GM23338 (cell line): ENCODE measurements at places on chromosomes 12 and 14. TPM values are rescaled to one million over a fixed set of nuclear protein-coding genes. Genes with fewer than 3 reads are reported as not detected.

GRCh38 chr12:3419558-3419957 is 71.4 kb upstream of the PRMT8 start:
- H3K27ac ChIP-seq = no peak overlapping the region
- H3K4me1 ChIP-seq = peaks cover 23% of the 10 kb centered on the region
- no peak for DNase-seq
- no peaks in the 10 kb centered on the region; the same call in 1 of the 2 replicates for H3K36me3 ChIP-seq
- H3K4me3 ChIP-seq = no peak overlapping the region

- H3K27ac ChIP-seq = no peak overlapping the region
- no peaks in the 10 kb centered on the region for H3K4me1 ChIP-seq
- H3K36me3 ChIP-seq = no peaks in the 10 kb centered on the region
- H3K27me3 ChIP-seq = no peaks in the 10 kb centered on the region
- no peak overlapping the region for H3K4me3 ChIP-seq
- DNase-seq = peak; percentile 69
These were observed 932.3 kb downstream of the FLRT2 start for GRCh38 chr14:86462193-86462753.

DNA sequence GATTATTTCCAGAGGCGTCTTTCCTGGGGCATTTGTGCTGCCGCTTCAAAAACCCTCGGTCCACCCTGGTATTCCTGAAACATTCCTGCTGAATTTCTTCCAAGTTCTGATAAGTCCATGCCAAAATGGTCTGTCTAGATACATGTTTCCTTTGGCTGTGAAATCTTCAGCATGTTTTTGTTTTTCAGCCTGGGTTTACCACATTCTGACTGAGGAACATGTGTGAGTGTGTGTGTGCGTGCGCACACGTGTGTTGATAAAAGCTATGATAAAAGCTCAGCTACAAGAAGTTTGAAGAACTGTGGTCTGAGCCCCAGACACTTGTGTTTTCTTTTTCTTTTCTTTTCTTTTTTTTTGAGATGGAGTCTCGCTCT is 22.4 kb downstream of the ANKRD9 start:
- no peak overlapping the region for H3K4me3 ChIP-seq
- H3K36me3 ChIP-seq = no peaks in the 10 kb centered on the region
- no peak for DNase-seq
- 0 out of 2 replicates have a peak overlapping the region, but pooled peaks have one; percentile 9 for H3K27ac ChIP-seq
- no peaks in the 10 kb centered on the region for H3K27me3 ChIP-seq

- DNase-seq = no peak
- no peaks in the 10 kb centered on the region for H3K27me3 ChIP-seq
- 0 out of 2 replicates have a peak, but pooled peaks cover 4% of the 10 kb centered on the region for H3K36me3 ChIP-seq
- H3K4me1 ChIP-seq = no peaks in the 10 kb centered on the region
- H3K4me3 ChIP-seq = no peak overlapping the region
These were observed 42.2 kb upstream of the SLC38A2 start for GRCh38 chr12:46414591-46415268.

DNA sequence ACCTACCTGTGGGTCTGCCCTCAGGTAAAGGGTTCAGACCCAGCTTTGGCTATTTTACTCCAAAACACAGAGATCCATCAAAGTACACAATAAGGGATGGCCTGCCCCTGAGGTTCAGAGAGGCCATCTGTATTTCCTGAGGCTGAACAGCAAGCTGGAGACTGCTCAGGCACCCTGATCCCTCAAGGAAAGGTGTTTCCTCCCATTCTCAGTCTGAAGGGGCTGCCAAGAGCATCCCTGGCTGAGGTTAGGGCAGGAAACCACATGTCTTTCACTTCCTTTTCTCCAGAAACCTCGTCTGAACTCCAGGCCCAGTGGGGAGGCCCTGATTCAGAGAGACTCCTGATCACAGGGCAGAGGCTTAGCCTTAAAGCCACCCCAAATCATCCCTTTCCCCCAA is 1.5 kb downstream of the RILPL1 start:
- H3K4me1 ChIP-seq = no peaks in the 10 kb centered on the region
- H3K27me3 ChIP-seq = peaks cover 21% of the 10 kb centered on the region
- no peak overlapping the region for H3K27ac ChIP-seq
- no peak for DNase-seq
- H3K36me3 ChIP-seq = no peaks in the 10 kb centered on the region
- H3K4me3 ChIP-seq = 0 out of 2 replicates have a peak overlapping the region, but pooled peaks have one; percentile 76

GRCh38 chr12:88383405-88383804 is 196.9 kb downstream of the KITLG start:
- no peaks in the 10 kb centered on the region for H3K27me3 ChIP-seq
- H3K36me3 ChIP-seq = no peaks in the 10 kb centered on the region; the same call in 1 of the 2 replicates
- H3K4me1 ChIP-seq = no peaks in the 10 kb centered on the region
- DNase-seq = no peak
- H3K4me3 ChIP-seq = no peak overlapping the region
- H3K27ac ChIP-seq = no peak overlapping the region

DNA sequence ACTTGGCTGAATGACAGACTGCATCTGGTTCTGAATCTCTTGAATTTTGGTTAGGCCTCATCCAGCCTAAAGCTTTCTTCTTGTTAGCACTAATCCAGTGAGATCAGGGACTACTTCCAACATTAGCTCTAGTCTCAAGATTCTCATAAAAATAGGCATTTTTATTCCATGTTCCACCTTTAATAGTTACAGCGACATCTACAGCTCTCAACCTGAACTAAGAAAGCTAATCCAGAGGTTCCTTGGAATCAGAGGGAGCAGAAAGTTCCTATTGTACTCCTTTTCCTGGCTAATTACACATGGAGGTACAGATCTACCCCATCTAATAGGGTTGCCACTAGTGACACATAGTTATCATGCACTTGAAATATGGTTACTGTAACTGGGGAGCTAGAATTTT is 391.9 kb downstream of the RMST start:
- DNase-seq = no peak
- peaks cover 12% of the 10 kb centered on the region for H3K4me1 ChIP-seq
- no peaks in the 10 kb centered on the region for H3K27me3 ChIP-seq
- no peak overlapping the region for H3K4me3 ChIP-seq
- no peaks in the 10 kb centered on the region for H3K36me3 ChIP-seq

- H3K27ac ChIP-seq = no peak overlapping the region
- H3K4me3 ChIP-seq = no peak overlapping the region
- no peak for DNase-seq
- H3K4me1 ChIP-seq = no peaks in the 10 kb centered on the region
- H3K27me3 ChIP-seq = no peaks in the 10 kb centered on the region
- H3K36me3 ChIP-seq = no peaks in the 10 kb centered on the region
These were observed 47.6 kb upstream of the PPP1CC start for GRCh38 chr12:110790301-110790700.

- no peaks in the 10 kb centered on the region for H3K4me1 ChIP-seq
- H3K36me3 ChIP-seq = no peaks in the 10 kb centered on the region
- H3K4me3 ChIP-seq = no peak overlapping the region
- no peak overlapping the region for H3K27ac ChIP-seq
These were observed 14.3 kb upstream of the PTGER2 start for GRCh38 chr14:52299692-52300278.

- H3K27ac ChIP-seq = no peak overlapping the region
- peaks cover 3% of the 10 kb centered on the region; the same call in 1 of the 2 replicates for H3K4me1 ChIP-seq
- peaks cover 17% of the 10 kb centered on the region for H3K36me3 ChIP-seq
- H3K4me3 ChIP-seq = no peak overlapping the region
- no peak for DNase-seq
These were observed 527.7 kb downstream of the SLC16A7 start for GRCh38 chr12:60123557-60123956.

GRCh38 chr14:30621354-30621939 is 672 bp upstream of the SCFD1 start:
- H3K4me1 ChIP-seq = no peaks in the 10 kb centered on the region
- DNase-seq = peak; percentile 56
- no peaks in the 10 kb centered on the region for H3K27me3 ChIP-seq
- H3K4me3 ChIP-seq = peak overlapping the region; percentile 75
- H3K36me3 ChIP-seq = peaks cover 3% of the 10 kb centered on the region; the same call in 1 of the 2 replicates

- peak; percentile 93 for DNase-seq
- H3K27me3 ChIP-seq = no peaks in the 10 kb centered on the region
- no peak overlapping the region for H3K4me3 ChIP-seq
- H3K36me3 ChIP-seq = no peaks in the 10 kb centered on the region
- H3K27ac ChIP-seq = no peak overlapping the region
These were observed 170.1 kb upstream of the FKBP4 start for GRCh38 chr12:2624543-2625288.

DNA sequence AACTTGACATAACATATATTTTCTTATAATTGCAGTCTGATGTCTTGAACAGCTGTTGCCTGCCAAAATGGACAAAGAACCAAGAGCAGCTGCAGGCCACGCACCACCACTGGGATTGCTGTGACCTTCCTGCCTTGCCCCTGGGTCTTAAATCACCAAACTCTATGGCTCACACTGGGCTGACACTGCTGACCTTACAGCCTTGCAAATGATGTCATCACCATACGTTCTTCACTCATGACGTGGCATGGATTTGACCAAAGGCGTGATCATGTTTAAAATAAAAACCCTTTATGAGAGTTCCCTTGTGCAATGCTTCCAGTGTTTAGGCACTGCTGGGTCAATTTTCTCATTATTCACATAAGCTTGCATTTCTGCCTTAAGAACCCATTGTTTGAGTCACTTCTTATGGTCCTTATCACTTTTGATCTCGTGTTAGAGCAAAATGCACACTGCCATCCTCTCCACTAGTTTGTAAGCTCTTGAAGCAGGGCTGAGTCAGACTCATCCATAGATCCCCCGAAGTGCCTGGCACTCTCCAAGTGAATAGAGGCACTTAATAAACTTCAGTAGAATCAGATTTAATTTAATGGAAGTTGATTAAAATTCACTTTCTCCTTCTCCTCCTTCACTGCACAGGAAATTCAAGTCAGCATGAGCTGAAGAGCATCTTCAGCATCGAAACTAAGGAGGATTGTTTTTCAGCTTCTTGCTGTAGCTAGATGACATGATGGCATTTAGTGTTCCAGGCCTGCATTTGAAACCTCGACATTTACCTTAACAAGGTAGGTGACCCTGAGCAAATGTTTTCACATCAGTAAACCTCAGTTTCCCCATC is 132.4 kb upstream of the PZP start:
- no peak overlapping the region for H3K4me3 ChIP-seq
- no peaks in the 10 kb centered on the region for H3K4me1 ChIP-seq
- DNase-seq = no peak
- no peaks in the 10 kb centered on the region for H3K27me3 ChIP-seq
- no peak overlapping the region for H3K27ac ChIP-seq
- no peaks in the 10 kb centered on the region for H3K36me3 ChIP-seq

- no peaks in the 10 kb centered on the region for H3K4me1 ChIP-seq
- H3K36me3 ChIP-seq = no peaks in the 10 kb centered on the region
- no peak overlapping the region for H3K4me3 ChIP-seq
- no peak for DNase-seq
These were observed 55.8 kb upstream of the LIMA1 start for GRCh38 chr12:50338920-50339645.

DNA sequence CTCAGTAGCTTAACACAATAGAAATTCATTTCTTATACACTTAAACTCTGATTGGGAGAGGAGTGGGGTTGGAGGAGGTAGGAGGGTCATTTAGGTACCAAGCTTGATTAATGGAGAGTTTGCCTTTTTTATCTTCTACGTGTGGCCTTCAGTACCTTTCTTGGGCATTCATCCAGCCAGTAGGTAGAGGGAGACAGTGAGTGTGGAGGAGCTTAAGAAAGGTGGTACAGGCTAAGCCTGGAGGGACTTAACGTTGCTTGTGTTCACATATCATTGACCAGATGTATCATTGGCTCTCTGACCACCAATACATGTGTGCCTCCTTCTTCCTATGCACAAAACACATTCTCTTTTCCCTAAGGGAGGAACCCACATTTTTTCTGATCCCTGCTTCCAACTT is 232.9 kb upstream of the CRY1 start:
- peaks cover 21% of the 10 kb centered on the region for H3K27me3 ChIP-seq
- H3K4me3 ChIP-seq = no peak overlapping the region
- H3K27ac ChIP-seq = no peak overlapping the region
- no peaks in the 10 kb centered on the region for H3K36me3 ChIP-seq
- H3K4me1 ChIP-seq = peaks cover 10% of the 10 kb centered on the region

DNA sequence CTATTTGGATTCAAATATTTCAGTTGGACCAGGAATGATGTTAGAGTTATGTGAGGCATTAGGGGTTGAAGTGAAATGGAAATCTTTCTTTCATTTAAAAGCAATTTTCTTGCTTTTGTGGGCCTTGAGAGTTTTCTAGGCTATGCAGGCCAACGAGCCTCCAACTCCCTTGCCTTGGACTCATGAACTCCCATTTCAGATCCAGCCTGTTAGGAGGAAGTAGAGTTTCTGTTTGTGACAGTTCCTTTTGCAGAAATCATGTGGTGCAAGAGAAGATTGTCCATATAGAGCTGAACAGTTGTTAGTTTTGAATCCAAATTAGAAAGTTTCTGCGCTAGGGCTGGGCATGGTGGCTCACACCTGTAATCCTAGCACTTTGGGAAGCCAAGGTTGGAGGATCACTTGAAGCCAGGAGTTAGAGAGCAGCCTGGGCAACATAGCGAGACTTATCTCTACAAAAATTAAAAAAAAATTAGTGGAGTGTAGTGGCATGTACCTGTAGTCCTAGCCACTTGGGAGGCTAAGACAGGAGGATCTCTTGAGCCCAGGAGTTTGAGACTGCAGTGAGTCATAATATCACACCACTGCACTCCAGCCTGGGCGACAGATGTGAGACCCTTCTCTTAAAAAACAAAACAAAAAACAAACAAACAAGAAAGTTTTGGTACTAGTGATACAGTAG is 47.3 kb upstream of the MED13L start:
- H3K36me3 ChIP-seq = no peaks in the 10 kb centered on the region
- no peak overlapping the region for H3K27ac ChIP-seq
- DNase-seq = no peak
- no peaks in the 10 kb centered on the region for H3K27me3 ChIP-seq
- H3K4me3 ChIP-seq = no peak overlapping the region
- no peaks in the 10 kb centered on the region for H3K4me1 ChIP-seq

- peak; percentile 70 for DNase-seq
- H3K4me1 ChIP-seq = no peaks in the 10 kb centered on the region; the same call in 1 of the 2 replicates
- H3K27ac ChIP-seq = no peak overlapping the region
- H3K27me3 ChIP-seq = no peaks in the 10 kb centered on the region
- no peak overlapping the region for H3K4me3 ChIP-seq
These were observed 75.5 kb upstream of the CAND1 start for GRCh38 chr12:67193704-67194103.

GRCh38 chr12:27840229-27840999 is 60.4 kb upstream of the MANSC4 start:
- DNase-seq = no peak
- no peak overlapping the region for H3K27ac ChIP-seq
- H3K36me3 ChIP-seq = no peaks in the 10 kb centered on the region
- no peaks in the 10 kb centered on the region for H3K4me1 ChIP-seq
- H3K27me3 ChIP-seq = no peaks in the 10 kb centered on the region
- no peak overlapping the region for H3K4me3 ChIP-seq

Gene SERPINA9
- not detected in 2 replicates for total RNA-seq

Gene SLC25A47
- total RNA-seq = not detected in 2 replicates

Gene TAS2R42
- total RNA-seq = 0.38 TPM in 1 of 2 replicates, not detected in the other

Gene INHBE
- 19.4 and 29.0 TPM in 2 replicates for total RNA-seq
